ENCODE measurements at places on chromosomes 2 and 18.

GRCh38 chr2:2762166-2762908 lies 431.3 kb upstream of the MYT1L start:
- DNase-seq: no peak

DNA sequence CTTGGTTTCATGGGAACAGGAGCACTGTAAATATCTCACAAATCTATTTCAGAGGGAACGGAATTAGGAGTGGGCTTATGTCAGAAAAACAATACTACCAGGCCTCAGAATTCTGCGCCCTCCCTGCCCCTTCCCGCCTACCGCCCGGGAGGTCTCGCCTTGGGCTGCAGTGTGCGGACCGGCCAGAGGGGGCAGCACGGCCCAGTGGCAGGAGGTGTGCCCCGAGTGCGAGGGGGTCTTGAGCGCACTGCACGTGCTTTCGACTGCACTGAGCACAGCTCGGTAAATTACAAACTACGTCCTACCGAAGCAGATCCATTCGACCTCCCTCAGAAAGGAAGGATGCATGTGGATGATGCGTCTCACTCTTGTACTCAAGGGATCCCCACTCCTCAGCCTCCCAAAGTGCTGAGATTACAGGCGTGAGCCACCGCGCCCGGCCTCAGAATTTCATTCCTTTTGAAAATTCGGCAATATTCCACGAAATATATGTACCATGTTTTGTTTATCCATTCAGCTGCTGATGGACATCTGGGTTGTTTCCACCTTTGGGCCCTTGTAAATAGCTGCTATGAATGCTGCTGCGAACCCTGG lies 297.0 kb downstream of the BCL2 start:
- no peak for DNase-seq

DNA sequence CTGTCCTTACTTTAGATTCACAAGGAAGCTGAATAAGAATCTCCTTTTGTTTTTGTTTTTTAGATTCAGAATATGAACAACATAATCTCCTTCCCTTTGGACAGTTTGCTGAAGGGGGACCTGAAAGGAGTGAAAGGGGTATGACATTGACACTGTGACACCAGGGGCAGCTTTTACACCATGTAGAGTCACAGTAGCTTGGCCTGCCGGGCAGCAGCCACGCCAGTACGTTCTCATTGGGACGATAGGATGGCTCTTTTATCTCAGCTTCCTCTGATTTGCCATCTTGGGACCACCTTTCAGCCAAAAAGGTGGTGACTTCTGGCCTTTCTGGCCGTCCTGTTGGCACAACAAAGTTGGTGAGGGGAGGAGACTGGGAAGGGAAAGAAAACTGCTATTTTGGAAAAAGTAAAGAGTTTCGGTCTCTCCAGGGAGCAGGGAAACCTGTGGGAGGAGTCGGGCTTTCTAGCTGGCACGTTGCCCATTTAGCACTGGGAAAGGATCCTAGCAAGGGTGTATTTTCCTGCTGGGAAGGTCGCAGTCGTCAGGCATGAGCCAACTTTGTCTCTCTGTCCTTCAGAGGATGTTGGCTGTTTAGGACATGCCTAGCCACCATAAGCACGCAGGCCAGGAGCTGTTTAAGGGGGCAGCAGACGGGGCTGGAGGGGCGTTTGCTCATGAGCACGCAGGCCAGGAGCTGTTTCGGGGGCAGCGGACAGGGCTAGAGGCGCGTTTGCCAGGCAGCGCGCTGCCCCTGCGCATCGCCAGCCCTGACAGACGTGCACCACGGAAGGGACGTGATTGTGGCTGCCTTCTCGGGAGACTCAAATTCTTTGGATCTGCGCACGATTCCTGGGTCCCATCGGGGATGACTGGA lies 104.6 kb downstream of the ITGB1BP1 start:
- DNase-seq: no peak

DNA sequence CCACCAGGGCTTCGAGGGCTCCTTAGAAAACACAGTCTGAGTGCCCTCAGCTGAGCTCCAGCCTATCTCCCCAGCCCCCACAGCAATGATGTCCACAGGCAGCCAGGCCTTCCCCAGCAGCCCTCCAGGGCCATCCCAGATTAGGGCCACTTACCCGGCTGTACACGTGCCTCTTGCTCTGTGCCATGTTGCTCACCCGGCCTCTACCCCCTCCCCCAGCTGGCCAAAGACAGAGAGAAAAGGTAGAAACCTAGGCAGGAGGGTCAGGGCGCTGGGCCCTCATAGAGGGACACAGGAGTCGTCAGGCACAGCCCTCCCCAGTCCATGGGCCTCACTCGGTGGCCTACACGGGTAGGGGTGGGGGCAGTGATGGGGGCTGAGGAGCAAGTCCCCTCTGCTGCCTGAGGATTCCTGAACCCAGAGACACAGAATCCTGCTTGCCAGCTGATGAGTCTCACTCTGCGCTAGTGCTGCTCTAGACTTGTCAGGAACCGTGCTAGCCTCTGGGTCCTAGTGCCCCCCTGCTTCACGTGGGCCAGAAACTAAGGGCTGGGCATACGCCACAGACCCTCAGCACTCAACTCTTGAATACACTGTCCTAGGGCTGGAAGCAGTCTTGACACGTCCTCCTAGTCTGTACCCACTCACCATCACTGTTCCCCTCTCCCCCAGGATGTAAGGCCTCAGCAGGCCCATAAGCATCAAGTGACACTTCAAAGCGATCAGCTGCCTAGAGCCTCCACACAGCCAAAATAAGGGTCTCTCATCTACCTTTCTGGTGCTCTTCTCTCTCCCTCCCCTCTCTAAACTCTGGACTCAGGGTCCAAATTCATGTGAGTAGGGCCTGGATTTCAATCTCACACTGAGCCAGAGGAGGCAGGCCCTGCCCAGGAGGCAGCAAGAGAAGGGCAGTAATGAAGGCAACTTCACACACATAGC lies at the start of gene DCTN1:
TSS of gene DCTN1 (minus strand) at position 461 of the 939 bp plus-strand sequence. CDS start at position 187, 274 bp downstream.
- DNase-seq: no peak

DNA sequence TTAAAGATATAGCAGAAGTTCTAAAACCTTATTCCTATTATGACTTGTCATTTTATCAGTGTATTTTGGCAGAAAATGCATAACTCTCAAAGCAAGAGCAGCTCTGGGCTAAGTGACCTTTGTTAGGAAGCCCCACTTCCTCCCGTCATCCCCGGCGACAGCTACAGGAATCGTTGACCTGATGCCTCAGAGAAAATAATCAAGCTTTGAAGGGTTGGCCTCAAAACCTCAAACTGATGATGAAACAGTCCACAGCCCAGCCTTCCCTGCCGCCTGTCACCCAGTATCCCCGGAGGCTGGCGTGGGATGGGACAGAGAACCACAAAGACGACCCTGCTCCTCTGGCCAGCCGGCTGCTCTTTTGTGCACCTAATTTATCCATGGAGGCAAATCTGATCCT lies 65.3 kb downstream of the KCNF1 start:
- no peak for DNase-seq

DNA sequence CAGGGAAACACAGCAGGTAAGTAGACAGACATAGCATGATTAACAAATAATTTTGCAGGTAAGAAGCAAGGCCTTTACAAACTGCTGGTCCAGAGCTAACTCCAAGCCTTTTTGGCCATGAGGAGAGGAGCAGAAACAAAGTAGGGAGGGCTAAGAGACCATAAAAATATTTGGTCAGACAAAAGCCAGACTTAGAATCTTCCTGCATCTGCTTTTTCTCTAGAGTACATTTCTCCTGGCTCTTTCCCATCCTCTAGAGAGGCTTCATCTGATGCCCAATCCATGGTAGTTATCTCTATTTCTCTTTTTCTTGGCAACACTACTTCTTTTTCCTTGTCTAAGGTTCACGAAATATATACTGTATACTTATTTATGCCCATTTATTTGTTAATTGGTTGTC lies 577.1 kb downstream of the PIK3C3 start:
- no peak for DNase-seq

DNA sequence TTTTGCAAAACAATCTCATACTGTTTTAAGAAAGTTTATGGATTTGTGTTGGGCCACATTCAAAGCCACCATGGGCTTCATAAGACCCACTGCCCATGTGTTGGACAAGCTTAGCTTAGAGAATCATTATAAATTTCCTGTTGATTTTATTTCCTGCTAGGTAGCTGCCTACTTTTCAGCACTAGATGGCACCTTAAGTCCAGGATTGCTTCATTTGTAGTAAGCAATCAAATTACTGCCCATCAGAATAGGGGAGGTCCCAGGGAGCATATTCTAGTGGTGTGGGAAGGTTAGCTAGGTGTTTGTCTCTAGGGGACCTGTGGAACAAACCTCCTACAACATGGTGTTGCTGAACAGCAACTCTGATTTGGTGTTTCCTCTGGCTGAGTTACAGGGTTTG lies 11.0 kb upstream of the DCDC2C start:
- DNase-seq: no peak

DNA sequence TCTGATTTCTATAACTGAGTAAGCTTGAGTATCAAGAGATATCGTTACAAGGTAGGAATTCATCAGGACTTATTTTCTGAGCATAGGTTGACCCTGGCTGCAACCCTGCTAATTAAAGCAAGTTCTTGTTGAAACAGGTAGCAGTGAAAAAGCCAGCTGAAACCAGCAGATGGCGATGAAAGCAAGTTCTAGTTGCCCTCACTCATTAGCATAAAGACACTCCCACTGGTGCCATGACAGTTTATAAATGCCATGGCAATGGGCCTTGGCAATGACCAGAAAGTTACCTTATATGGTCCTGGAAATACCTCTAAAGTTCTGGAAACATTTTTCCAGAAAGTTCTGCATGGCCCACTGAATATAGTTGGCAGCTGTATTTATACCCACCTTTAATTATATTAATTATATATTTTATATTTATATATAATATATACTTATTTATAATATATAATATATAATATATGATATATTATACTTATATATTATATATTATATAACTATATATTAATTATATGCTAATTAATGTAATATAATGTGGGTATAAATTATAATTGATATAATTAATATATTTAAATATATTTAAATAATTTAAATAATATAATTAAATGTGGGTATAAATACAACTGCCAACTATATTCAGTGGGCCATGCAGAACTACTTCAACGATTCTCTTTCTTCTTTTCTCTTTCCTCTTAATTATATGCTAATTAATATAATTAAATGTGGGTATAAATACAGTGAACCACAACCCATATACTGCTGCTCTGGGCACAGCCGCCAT lies 188.0 kb downstream of the CDH7 start:
- DNase-seq: no peak

GRCh38 chr2:6231166-6231565 lies 539.0 kb downstream of the SOX11 start:
- no peak for DNase-seq

DNA sequence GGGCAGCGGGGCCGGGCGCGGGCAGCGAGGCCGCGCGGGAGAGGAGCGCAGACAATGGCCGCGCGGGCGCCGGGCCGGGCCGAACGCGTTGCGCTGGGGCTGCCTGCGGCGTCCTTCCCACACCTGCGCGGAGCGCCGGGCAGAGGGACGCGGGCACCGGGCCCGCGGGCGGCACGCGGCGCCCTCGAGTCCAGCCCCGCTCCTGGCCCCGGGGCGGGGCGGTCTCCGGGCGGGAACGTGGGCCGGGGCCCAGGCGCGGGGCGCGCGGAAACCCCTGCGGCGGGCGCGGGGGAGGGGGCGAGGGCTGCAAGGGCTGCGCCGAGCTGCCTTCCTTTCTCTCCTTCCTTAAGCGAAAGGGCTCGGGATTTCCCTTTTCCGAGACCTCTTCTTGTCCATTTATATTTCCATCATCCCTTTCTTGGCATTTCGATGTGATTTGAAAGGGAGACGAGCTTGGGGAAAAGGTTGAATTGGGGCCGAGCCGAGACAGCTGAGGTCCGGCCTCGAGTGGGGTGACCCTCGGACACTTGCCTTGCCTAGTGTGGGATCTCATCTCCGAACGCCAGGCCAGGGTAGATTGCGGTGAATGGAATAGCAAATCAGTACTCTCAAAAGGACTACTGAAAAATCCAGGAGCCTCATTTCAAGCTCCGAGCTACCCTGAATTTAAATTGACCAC lies 676 bp downstream of the KLHL23 start:
- DNase-seq: no peak

DNA sequence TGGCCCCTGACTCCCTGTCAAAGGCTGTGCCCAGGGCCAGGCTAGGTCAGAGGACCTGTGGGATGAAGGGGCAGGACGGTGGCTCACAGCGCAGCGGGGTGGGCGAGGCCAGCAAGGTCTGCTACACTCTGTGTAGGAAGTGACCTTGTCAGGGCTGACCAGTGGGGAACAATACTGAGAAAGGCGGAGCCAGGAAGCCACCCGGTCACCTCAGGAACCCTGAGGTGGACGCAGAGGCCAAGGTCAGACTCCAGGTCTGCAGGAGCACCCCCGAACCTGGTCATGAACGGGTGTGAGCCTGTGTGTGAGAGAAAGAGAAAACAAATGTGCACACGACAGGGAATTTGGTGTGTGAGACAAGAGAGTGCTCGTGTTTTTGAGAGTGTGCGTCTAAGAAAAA lies 72.3 kb downstream of the SMAD7 start:
- no peak for DNase-seq

DNA sequence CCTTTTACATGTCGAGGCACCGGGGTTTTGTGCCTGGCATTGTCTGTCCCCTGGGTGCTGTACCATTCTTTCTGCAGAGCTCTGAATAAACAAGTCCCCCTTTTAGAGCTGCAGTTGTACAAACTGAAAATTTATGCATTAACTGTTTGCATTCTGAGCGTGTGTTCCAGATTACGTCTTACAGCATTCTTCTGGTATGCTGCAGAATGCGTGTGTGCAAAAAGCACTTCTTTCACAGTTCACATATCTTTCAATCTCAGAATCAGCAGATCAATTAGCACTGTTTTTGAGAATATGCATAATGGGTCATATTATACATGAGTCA lies 27.5 kb downstream of the MEIS1 start:
- DNase-seq: no peak

- DNase-seq: no peak
Measured at GRCh38 chr2:120441744-120442471, 96.0 kb downstream of the INHBB start.

DNA sequence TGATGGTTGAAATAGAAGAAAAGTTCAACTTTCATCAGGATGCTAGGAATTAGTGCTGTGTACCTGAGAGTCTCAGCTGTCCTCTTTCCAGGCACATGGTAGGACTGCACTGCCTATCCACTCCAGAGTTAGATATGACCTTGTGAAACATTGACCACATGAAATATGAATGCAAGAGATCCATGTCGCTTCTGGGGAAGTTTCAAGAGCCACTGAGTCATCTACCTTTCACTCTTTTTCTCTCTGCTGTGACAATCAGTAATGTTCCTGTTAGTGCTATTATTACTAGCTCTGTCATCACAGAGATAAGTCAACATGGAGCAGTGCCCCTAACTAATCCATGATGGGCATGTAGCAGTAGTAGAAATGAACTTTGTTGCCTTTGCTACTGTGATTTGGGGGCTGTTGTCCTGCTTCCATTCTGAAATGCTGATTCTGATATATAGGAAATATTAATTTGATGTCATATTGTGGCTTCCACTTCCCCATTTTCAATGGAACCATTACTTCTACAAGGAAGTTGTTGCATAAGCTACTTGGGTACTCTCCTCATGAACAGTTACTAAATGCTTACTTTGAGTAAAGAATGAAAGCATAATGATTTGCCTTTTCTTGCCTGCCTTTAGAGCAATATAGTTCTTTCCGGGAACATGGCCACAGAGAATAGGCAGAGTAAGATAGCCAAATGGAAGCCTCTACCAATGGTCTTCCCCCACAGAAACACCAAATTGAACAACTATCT lies 192.8 kb upstream of the ZNF521 start:
- no peak for DNase-seq
